RPMI7951 (cell line): ENCODE measurements at places on chromosomes 11 and 22.

DNA sequence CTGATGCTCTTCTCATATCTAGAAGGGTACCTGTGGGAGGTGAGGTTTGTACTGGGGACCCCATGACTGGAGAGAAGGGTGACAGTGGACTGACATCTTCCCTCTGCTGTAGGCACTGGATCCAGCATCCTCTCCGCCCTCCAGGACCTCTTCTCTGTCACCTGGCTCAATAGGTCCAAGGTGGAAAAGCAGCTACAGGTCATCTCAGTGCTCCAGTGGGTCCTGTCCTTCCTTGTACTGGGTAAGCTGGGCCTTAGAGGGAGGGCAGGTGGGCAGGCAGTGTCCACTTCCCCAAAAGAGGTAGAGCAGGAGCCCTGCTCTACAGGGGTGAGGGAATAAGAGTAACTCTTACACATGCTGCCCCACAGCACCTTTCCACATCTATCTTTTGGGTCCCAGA, 15.9 kb downstream of the DGAT2 start:
- DNase-seq: no peak

DNA sequence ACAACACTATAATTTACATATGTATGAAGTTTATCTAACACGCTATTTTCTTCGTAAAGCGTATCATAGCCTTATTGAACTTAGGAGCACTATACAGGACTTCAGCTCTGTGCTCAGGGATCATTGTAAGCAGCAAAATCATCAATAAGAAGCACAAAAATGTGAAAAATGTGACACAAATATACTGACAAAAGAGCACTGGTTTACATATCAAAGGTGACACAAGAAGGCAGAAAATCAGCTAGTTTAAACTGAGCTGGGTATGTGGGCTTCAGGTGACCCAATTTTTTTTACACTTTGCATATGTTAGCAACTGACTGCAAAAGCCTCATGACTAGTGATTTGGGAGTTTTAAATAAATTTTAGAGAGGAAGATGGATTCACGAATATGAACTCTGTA, 215.2 kb upstream of the CHORDC1 start:
- no peak for DNase-seq

DNA sequence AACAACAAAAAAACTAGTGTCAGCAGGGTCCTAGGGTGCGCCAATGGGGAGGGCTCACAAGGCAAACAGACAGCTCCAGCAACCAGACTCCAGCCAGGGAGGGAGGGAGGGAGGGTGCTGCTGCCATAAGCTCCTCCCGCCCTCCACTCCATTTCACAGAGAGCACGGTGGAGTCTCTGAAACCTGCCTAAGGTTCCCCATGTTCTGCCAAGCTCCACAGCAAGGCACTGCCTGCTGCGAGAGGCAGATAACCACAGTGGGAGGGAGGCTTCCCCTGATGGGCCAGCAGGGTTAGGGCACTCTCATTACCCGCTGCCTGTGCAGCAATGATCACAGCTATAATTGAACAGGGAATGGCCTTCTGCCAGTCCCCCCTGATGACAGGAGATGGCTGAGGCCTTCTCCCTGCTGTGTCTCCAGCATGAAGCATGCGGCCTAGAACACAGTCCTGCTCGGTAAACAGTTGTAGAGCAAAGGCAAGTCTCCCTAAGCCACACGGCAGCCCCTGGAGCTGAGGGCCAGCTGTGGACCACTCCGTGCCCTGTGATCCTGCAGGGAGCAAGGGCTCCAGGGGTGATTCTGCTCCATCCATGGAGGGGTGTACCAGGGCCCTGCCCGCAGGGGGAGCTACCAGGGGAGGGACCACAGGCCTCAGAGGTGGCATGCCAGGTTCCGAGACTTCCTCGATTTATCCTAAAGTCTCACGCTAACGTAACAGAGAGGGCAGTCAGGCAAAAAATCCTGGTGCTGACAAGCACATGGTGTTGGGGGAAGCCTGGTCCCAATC, 42.9 kb downstream of the PC start:
- no peak for DNase-seq

DNA sequence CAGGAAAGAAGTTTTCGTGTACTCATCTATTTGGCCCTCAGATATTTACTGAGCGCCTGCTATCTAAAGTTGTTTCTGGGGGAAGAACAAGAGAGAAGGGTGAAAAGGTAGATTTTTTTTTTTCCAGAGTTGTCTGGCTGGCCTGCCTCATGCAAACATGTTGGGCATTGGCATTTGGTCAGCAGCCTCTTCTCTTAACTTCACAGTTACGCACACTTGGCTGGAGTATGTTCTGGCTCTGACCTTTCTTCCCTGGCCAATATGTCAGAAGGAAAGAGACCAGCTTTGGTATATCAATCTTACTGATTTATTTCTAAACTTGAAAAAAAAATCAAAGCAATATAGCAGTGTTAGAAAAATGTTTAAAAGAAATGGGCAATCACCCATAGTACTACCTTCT, 54.2 kb upstream of the GRAMD1B start:
- no peak for DNase-seq

DNA sequence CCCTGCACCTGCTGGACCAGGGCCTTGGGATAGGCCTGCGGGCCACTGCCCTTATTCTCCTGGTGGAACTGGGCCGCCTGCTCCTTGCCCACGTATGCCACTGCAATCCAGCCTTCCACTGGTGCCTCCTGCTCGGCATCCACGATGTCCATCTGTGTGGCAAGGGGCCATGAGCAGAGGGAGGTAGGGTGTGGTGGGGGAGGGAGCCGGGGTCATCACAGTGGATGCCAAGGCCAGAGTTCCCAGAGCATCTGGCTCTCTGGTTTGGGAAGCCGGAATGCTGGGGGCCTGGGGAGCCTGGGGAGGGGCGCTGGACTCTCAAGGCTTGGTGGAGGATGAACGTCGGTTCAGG, 627 bp downstream of the RNF215 start:
- no peak for DNase-seq
